ENCODE measurements at places on chromosomes 1 and 21. TPM values are rescaled to one million over a fixed set of nuclear protein-coding genes. Genes with fewer than 3 reads are reported as not detected.

Gene AMY1C
- not detected for total RNA-seq

Gene RFX5
- total RNA-seq = 47.0 TPM

Gene PRDM16
- total RNA-seq = 0.12 TPM

Gene CD1E
- not detected for total RNA-seq

Gene MPC2
- 29.5 TPM for total RNA-seq

Gene C1orf87
- not detected for total RNA-seq

Gene CDKN2C
- total RNA-seq = 1.0 TPM

Gene HSD11B1
- not detected for total RNA-seq

Gene NEGR1
- total RNA-seq = 2.0 TPM

DNA sequence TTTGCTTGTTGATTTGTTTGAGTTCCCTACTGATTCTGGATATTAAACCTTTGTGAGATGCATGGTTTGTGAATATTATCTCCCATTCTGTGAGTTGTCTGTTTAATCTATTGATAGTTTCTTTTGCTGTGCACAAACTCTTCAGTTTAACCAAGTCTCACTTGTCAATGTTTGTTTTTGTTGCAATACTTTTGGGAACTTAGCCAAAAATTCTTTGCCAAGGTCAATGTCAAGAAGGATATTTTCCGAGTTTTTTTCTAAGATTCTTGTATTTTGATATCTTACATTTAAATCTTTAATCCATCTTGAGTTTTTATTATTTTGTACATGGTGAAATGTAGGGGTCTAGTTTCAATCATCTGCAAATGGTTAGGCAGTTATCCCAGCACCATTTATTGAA, 1230.7 kb upstream of the NCAM2 start:
- DNase-seq = no peak

DNA sequence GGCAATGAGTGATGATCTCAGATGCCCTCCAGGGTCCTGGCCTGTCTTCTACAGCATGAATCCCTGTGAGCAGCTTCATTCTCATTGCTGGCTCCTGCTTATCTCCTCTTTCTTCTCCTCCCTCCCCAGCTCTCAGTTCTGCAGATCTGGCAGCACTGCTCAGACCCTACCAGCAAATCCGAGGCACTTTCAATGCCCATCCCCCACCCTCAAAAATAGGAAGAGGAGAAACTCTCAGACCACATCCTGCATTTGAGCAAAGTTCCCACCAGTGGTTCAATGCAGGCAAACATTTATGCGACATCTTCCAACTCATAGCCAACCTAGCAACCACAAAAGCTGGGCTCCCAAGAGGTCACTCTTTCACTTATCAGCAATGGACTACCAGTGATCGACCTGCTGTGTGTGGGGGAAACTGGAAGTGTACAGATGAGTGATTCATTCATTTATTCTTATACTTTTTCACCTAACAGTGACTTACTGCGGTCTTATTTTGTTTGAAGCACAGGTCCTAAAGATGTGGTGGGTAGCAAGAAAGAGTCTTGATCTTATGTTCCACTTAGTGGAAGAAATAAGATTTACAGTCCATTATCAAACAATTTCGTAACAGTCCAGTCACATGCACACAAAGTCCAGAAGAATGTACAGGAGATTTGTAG, 5.8 kb upstream of the CHI3L2 start:
- DNase-seq = no peak

DNA sequence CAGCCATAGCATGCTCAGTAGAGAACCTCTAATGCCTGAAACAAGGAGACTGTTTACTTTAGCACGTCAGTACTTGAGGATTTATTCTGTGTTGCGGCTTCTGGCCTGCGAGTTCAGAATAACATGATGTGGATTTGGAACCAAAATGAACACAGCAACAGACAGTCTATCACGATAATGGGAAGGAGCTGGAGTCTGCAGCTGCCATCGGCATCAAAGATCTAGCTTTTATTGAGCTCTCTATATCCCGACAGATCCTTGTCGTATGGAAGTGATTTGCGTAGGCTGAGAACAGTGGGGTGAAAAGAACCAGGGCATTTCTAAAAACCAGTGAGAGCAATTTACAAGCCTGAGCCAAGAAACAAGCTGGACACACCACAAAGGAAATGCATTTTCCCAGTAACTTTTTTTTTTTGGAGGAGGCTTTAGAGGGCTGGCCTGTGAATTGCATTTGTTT, 294.2 kb downstream of the KIF26B start:
- DNase-seq = no peak

DNA sequence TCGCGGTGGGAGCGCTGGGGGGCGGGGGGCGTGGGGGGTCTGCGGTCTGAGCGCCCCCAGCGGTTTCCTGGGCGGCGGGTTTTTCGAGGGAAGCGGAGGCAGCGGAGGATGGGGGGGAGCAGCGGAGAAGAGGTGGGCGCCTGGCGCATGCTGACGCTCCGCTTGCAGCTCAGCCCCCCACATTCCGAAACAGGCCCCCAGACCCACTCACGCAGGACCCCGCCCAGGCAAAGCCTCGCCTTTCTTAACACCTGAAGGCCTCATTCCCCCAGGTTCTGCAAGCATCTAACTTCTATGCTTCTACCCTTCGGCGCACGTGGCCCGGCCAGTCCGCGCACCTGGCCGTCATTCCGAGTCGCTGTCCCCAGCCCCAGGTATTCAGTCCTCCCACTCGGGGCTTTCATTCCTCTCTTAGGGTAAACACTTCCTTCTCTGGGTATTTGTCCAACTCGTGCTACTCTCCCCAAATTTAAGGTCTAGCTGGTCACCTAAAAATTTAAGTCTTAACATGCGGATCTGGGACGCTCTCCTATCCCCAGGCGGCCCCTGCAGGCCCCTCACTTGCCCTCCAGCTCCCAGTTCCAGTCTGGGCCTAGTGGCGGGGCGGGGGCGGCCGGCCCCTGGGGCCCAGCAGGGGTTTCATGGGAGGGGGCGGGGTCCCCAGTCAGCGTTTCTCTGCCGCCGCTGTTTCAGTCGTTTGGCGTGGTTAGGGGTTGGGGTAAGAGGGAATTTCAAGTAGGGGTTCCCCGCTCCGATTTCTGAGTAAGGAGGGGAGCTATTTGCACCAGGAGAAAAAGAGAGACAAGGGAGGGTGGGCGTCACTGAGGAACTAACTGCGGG, 2.8 kb upstream of the ZBTB7B start:
- DNase-seq = no peak

DNA sequence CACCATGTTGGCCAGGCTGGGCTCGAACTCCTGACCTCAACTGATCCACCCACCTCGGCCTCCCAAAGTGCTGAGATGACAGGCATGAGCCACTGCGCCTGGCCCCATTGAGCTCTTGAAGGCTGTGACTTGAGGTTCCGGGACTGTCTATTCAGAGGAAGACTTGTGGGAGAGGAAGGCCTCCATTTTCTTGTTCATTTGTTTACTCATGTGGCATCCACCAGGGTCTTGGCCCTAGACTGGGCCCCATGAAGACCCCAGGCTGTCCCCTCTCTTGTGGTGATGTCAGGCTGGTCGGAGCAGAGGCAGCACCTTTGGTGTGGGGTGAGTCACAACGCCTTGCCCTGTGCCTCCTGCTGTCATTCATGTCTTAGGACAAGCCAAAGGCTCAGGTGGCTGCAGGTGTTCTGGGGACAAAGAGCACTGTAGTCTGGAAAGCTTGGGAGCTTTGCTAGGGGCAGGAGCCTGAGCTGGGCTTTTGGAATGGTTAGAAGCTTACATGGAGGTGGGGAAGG, 224.6 kb upstream of the C1orf174 start:
- no peak for DNase-seq

- no peak for DNase-seq
Observed at GRCh38 chr1:187157552-187157951, 328.8 kb downstream of the PLA2G4A start.

- no peak for DNase-seq
Observed at GRCh38 chr21:26941421-26941820, 25.5 kb downstream of the ADAMTS5 start.

DNA sequence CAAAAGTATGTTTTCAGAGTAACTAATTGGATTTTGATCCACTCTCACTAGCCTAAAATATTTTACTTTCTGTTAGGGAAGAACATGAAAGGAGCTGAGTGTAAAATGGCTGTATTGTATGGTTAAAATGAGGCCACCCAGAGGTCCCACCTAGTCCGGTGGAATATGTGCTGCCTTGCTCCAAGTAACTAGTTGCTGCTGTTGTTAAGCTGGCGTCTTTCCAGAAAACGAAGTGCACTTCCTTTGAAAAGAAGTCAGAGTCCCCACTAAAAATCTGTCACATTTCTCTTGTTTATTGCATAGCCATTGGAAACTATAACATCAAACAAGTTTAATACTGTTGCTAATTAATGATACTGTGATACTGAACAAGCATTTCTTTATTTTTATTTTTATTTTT, 3.2 kb downstream of the SLC25A33 start:
- DNase-seq = peak; percentile 23

DNA sequence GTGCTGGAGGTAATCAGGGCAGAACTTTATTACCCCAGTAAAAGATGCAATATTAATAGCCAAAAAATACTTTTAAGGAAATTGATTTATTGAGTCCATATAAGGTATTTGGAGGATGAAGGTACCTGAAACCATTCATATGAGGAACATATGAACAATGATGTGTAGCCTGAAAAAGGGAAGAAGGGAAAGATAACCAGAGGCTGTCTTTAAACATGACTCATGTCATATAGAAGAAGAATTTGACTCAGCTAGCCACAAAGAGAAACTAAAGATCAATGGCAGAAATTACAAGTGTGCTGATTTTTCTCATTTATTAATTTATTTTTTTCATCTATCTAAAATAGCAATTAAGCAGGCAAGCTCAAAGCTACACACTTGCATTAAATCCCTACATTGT, 136.2 kb upstream of the DUSP10 start:
- no peak for DNase-seq

GRCh38 chr1:109623601-109624161, 4.0 kb downstream of the AMPD2 start:
- DNase-seq = no peak

- no peak for DNase-seq
Observed at GRCh38 chr1:95650631-95651030, 416.6 kb downstream of the RWDD3 start.

GRCh38 chr21:42360317-42360716, 6.0 kb downstream of the TFF1 start:
- DNase-seq = no peak

DNA sequence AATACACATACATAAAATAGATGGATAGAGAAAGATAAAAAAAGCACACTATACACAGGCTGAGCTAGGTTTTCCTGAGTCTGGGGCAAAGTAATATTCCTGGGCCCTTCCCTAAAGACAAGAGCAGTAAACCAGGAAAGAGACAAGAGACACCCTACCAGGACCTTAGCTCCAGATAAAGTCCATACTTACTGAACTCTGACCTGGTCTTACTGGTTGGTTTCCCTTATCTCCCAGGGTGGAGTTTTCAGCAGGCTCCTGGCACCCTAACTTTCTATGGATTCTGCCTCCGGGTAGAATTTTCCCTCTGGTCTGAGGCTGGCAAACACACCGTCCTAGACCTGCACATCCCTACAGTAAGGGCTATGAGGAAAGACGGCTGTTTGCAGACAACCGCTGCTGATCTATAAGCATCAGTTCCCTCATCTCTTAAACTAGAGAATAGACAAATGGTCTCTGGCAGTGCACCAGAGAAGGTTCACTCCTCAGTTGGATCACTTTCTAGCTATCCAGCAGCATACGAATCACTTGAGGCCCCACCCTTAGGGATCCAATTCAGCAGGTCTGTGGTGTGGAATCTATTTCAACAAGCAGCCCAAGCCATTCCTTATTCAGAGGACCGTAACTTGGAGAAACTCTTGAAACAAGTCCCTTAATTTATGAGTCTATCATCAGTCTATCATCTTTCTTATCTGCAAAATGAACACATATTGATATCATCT, 52.0 kb downstream of the ARHGEF11 start:
- no peak for DNase-seq

DNA sequence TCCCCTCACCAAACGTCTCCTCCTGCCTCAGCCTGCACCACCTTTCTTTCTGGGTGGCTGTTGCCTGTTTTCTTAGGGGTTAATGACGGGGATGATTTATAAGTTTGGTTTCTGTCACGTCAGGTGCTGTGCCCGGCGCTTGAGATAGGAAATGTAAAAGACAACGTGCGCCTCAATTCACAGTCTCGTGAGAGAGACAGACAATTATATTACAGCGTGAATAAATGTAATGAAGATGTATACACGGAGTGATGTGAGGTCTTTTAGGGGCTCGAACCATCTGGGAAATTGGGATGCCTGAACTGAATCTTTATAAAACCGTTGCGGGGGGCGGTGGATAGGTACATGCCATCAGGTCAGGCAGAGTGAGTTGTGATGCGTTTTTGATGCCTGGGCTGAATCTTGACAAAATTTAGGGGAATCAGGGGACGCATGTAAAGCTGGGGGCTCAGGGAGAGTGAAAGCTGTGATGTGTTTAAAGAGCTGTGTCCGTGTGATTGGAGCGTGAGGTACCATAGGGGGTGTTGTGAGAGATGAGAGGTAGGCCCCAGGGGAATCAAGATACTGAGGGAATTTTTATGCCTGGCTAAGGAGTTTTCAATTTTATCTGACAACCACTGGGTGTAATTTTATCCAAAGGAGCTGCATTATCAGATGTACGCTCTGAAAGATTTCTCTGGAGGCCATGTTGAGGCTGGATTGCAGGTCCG, 831 bp downstream of the TIPRL start:
- no peak for DNase-seq

- DNase-seq = no peak
Observed at GRCh38 chr1:37930246-37931101, 16.4 kb downstream of the INPP5B start.

DNA sequence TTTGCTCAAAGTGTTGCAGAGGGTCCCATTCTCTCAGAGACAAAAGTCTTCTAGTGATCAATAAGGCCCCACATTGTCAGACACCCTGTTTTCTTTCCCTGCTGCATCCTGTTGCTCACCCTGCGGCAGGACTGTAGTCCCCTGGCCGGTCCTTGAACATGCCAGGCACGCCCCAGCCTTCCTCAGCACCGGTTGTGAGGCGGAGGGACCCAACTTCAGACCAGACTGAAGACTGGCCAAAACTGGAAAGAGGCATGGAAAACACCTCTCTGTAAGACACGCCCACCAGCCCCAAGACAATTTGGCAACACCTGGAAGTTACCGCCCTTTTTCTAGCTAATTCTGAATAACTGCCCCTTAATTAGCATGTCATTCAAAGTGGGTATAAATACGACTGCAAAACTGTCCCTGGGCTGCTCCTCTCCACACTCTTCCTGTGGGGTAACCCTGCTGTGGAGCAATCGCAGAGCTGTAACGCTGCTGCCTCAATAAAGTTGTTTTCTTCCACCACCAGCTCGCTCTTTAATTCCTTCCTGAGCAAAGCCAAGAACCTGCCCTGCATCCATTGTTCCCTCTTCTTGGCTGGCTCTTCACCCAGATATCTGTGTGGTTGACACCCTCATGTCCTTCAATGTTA, 23.8 kb downstream of the PLA2G2A start:
- DNase-seq = no peak

GRCh38 chr1:244863491-244864252, 671 bp downstream of the HNRNPU start:
- DNase-seq = no peak

All from glomerular endothelial cell (primary cell).